NCI-H1092 treated with DMSO at 0.1 percent for 48 hours (cell line): ENCODE measurements at places on chromosomes 16 and 17.

- DNase-seq, result no peak
Observed at GRCh38 chr17:67433248-67433924, 56.3 kb downstream of the PITPNC1 start.

- DNase-seq, result no peak
Observed at GRCh38 chr16:17365591-17366298, 105.0 kb downstream of the XYLT1 start.

GRCh38 chr16:57949013-57949412 is 21.9 kb downstream of the CNGB1 start:
- no peak for DNase-seq

DNA sequence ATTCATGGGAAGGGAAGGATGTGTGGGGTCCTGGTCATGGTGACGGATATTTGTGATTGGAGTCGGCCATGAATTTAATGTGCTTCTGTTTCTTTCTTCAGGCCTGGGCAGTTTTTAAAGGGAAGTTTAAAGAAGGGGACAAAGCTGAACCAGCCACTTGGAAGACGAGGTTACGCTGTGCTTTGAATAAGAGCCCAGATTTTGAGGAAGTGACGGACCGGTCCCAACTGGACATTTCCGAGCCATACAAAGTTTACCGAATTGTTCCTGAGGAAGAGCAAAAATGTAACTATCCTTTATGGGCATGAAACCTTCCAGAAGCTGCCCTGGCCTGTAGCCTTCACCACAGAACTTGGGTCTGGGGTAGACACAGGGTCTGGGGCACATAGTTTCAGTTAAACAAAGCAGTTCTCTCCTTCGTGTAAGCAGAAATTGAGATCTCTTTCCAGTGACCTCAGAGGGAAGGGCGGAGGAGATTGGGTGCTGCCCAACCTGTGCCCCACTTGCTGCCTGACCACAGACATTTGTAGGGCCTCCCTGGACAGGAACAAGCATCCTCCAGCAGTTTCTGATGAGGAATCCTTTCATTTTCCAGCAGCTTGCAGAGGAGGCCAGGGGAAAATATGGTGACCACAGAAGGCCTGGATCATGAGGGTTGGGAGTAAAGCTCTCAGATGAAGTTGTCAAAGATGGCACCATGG is 10.1 kb downstream of the IRF8 start:
- no peak for DNase-seq
